Thoracic aorta (tissue), 2 donors: ENCODE measurements at places on chromosomes 3 and 15. TPM values are rescaled to one million over a fixed set of nuclear protein-coding genes. Genes with fewer than 3 reads are reported as not detected.

DNA sequence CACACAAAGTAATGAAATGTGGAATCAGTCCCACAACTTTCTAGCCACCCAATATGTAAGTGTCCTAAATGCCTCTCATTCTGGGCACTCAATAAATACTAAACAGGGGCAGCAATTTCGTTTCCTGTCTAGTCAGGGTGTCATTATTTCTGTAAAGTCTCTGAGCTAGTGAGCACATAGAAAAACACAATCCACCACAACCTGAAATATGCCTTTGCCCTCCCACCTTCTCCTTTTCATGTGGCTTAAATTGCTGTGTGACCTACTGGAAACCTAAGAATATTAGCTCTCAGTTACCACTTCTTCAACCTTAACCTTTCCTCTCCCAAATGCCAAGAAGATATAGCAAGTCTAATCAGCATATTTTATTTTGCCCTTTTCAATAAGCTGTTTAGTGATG, 456.3 kb upstream of the KCNMB2 start:
- no peaks in the 10 kb centered on the region for H3K27me3 ChIP-seq
- peaks cover 16% of the 10 kb centered on the region for H3K4me1 ChIP-seq
- no peak overlapping the region for H3K27ac ChIP-seq
- no peak for DNase-seq

The LMAN1L gene
- total RNA-seq: not detected

DNA sequence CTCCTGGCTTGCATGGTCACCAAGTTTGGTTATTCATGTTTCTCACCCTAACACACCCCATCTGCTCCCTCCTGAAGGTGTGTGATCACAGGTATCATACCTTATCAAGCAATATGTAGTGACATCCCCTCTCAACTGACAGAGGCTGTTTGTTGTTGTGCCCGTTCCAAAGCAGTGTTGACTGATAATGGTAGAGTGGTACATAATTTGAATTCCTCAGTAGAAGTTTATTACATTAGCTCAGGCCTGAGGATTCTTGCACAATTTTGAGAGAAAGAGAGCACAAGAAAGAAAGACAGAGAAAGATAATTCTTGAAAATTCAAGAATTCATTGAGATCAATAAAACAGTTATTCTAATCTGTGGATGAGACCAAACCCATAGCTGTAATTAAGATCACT, 69.1 kb upstream of the SATB1 start:
- no peak for DNase-seq
- H3K4me1 ChIP-seq: no peaks in the 10 kb centered on the region
- H3K4me3 ChIP-seq: no peak overlapping the region
- H3K36me3 ChIP-seq: no peaks in the 10 kb centered on the region
- no peaks in the 10 kb centered on the region for H3K27me3 ChIP-seq
- H3K27ac ChIP-seq: no peak overlapping the region

DNA sequence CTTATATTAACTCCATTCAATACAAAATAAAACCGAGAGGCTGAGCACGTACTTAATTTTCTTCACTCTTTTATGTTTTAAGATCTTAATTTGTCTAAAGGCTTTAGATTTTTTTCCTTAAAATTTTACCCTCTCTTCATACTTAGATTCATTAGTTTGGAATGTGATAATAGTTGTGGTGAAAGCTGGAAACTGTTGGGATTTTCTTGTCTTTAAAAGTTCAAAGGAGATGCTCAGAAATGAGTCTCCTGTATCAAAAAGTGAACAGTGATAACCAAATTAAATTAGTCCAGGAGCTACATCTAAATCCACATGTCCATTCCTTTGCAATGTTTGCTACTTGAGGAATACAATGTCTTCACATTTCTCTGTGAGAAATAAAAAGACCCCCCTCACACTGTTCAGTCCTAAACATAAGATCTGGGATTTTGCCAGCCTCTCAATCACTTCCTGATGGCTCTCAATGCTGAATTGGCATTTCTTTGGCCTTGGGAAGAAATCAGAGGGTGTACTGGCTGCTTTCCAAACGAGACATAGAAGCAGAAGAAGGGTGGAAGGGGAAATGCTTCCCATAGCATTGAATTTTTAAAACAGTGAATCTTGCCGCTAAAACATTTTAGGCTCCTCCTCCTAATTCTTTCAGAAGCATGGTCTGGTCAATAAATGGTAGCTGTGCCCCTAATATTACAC, 245.0 kb downstream of the SHOX2 start:
- H3K27me3 ChIP-seq: no peaks in the 10 kb centered on the region
- DNase-seq: no peak
- no peak overlapping the region for H3K4me3 ChIP-seq
- no peaks in the 10 kb centered on the region for H3K4me1 ChIP-seq
- no peaks in the 10 kb centered on the region for H3K36me3 ChIP-seq

GRCh38 chr3:137768361-137769321, 4.5 kb downstream of the SOX14 start:
- H3K27me3 ChIP-seq: peaks cover 5% of the 10 kb centered on the region
- H3K4me1 ChIP-seq: peaks cover 50% of the 10 kb centered on the region
- peak overlapping the region; percentile 69 for H3K4me3 ChIP-seq
- no peaks in the 10 kb centered on the region for H3K36me3 ChIP-seq
- H3K27ac ChIP-seq: no peak overlapping the region

DNA sequence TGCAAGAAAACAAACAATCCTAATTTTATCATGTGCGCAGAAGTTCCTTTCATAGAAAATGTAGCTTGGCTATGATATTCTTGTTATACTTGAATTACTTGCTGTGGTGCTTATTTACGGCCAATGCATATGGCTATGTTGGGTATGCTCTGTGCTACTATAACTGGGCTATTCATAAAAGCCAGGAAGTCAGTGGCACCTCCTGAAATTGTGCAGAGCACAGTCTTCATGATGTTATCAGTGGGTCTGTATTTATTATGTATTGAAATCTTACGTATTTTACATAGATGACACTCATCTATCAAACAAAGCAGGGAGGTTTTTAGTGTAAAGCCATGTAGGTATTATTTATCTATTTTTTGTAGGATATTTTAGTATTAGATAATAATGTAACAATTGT, 196.5 kb upstream of the NAALADL2 start:
- no peak overlapping the region for H3K4me3 ChIP-seq
- H3K4me1 ChIP-seq: no peaks in the 10 kb centered on the region
- H3K27me3 ChIP-seq: no peaks in the 10 kb centered on the region
- H3K27ac ChIP-seq: no peak overlapping the region
- no peak for DNase-seq
- H3K36me3 ChIP-seq: no peaks in the 10 kb centered on the region

DNA sequence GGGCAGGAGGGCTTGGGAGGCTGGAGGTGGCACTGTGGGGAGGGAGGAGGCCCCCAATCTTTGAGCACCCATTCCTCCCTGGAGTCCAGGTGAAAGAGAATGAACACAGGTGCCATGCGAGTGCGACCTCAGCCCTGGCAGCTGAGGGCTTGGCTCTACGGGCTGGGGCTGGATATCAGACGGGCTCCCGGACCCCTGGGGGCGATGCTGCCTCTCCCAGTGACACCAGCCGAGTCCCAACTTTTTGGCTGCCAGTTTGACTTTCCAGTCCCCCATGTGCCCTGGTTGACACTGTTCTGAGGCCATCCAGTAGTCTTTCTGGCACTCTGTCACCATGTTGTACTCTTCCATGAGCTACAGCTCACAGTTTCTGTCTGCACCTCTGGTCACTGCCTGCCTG, 1.2 kb downstream of the VILL start:
- H3K4me1 ChIP-seq: peaks cover 15% of the 10 kb centered on the region
- H3K36me3 ChIP-seq: no peaks in the 10 kb centered on the region
- DNase-seq: no peak
- no peak overlapping the region for H3K27ac ChIP-seq

The GRM7 gene
- total RNA-seq: 3.9 TPM

GRCh38 chr3:195236076-195236798, 34.7 kb downstream of the XXYLT1 start:
- no peak for DNase-seq
- no peaks in the 10 kb centered on the region for H3K36me3 ChIP-seq
- H3K4me3 ChIP-seq: no peak overlapping the region
- peaks cover 12% of the 10 kb centered on the region for H3K4me1 ChIP-seq
- H3K27ac ChIP-seq: no peak overlapping the region

The VIPR1 gene
- 48.7 TPM for total RNA-seq

DNA sequence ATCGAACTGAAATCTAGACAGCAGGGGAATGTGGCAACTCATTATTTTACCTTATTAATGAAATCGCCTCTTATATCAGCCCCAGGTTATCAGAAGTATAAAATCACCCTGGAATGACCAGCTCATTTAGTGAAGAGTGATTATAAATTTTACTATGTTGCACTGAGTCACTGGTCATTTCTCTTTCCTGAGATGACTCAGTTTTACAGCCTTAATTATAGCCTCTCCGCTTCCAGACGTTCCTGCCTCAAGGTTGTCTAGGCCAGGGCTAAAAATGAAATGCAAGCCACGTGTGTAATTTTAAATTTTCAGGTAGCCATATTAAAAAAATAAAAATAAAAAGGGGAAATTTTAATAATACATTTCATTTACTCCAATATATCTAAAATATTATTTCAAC, 33.3 kb downstream of the DET1 start:
- no peaks in the 10 kb centered on the region for H3K4me1 ChIP-seq
- DNase-seq: no peak
- H3K36me3 ChIP-seq: peaks cover 25% of the 10 kb centered on the region
- no peaks in the 10 kb centered on the region for H3K27me3 ChIP-seq

GRCh38 chr3:103894162-103894822, 1459.5 kb downstream of the ZPLD1 start:
- no peak for DNase-seq
- no peak overlapping the region for H3K4me3 ChIP-seq
- no peaks in the 10 kb centered on the region for H3K4me1 ChIP-seq
- H3K27me3 ChIP-seq: no peaks in the 10 kb centered on the region
- H3K36me3 ChIP-seq: no peaks in the 10 kb centered on the region

The GPR27 gene
- 0.54 TPM for total RNA-seq

- H3K4me1 ChIP-seq: peaks cover 42% of the 10 kb centered on the region
- no peak overlapping the region for H3K27ac ChIP-seq
- H3K27me3 ChIP-seq: no peaks in the 10 kb centered on the region
- no peaks in the 10 kb centered on the region for H3K36me3 ChIP-seq
- no peak for DNase-seq
These were observed 9.3 kb downstream of the RFTN1 start for GRCh38 chr3:16504242-16504641.

DNA sequence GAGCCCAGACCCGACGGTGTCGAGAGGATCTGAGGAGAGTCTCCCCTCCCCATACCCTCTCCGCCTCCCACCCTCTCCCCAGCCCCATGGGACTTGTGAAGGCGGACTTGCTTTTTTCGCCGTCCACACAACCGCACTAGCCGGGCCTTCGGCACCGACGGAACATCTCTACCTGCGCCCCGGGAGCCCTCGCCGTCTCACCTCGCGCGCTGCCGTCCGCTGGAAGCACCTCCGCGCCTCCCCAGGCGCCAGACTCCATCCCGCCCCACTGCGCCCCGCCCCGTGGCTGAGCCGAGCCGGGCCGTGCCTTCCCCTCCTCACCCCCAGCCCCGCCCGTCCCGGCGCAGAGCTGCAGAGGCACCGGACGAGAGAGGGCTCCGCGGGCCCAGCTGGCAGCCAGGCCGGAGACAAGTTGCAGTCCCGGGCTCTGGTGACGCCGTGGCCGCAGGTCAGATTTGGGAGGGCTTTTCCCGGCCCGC, at the start of the genes DUOX1 and DUOXA1:
Gene DUOX1, plus strand, starts transcription at position 344 of the 479 bp plus-strand sequence. CDS start 1,973 bp downstream, outside the sequence.
Gene DUOXA1, minus strand, starts transcription at position 229 of the 479 bp plus-strand sequence. CDS start 6,865 bp downstream, outside the sequence.
- H3K27me3 ChIP-seq: no peaks in the 10 kb centered on the region
- peaks cover 7% of the 10 kb centered on the region for H3K4me1 ChIP-seq
- H3K27ac ChIP-seq: no peak within 1 kb of the TSS
- peak within 1 kb of the TSS; percentile 55 for H3K4me3 ChIP-seq
- DNase-seq: no peak

The ARPC4 gene
- total RNA-seq: 196 TPM

The LRRC31 gene
- total RNA-seq: not detected

GRCh38 chr3:152352554-152352953, 83.8 kb downstream of the MBNL1 start:
- H3K4me3 ChIP-seq: no peak overlapping the region
- H3K36me3 ChIP-seq: no peaks in the 10 kb centered on the region
- no peaks in the 10 kb centered on the region for H3K27me3 ChIP-seq
- H3K27ac ChIP-seq: peak overlapping the region; percentile 23
- no peak for DNase-seq
- peaks cover 54% of the 10 kb centered on the region for H3K4me1 ChIP-seq

- no peak overlapping the region for H3K4me3 ChIP-seq
- no peaks in the 10 kb centered on the region for H3K36me3 ChIP-seq
- no peak overlapping the region for H3K27ac ChIP-seq
These were observed 94.8 kb downstream of the ATP8B4 start for GRCh38 chr15:50024281-50024680.

GRCh38 chr15:28096411-28096669, 2.8 kb downstream of the OCA2 start:
- H3K4me1 ChIP-seq: peaks cover 9% of the 10 kb centered on the region
- H3K27me3 ChIP-seq: no peaks in the 10 kb centered on the region
- peak overlapping the region; percentile 78 for H3K4me3 ChIP-seq

The SKOR1 gene
- total RNA-seq: 3.5 TPM

- no peak overlapping the region for H3K4me3 ChIP-seq
- H3K4me1 ChIP-seq: no peaks in the 10 kb centered on the region
These were observed 130.0 kb downstream of the DMXL2 start for GRCh38 chr15:51492528-51492927.

DNA sequence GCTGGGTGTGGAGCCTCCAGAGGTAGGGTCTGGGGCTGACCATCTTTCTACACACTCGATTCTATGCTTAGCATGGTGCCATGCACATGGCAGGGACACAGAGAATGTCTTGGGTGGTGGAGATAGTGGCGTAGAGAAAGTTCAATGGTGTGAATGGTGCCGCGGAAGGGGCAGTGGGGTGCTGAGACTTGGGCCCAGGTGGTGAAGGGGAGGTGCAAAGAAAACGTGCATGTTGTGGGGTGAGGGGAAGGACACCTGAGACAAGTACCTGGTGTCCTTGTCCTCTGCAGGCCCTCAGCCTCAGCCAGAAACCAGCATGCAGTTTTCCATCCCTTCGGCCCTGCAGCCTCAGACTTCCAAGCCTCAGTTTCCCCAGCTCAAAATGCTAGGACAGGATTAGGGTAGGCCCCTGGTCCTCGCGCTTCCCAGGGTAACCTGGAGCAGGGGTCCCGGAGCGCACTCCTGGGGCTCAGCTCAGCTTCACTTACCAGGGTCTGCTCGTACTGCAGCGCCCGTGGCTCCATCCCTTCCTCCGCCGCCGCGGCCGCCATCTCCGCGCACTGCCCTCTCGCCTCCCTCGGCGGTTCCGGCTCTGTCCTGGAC, 375 bp downstream of the CLCN2 start:
- DNase-seq: no peak
- H3K27ac ChIP-seq: peak overlapping the region; percentile 95
- no peaks in the 10 kb centered on the region for H3K27me3 ChIP-seq
- peak overlapping the region; percentile 98 for H3K4me3 ChIP-seq

The OR5AC2 gene
- not detected for total RNA-seq

The NR1I2 gene
- total RNA-seq: not detected

GRCh38 chr3:140085001-140085400, 150.0 kb downstream of the CLSTN2 start:
- H3K4me1 ChIP-seq: no peaks in the 10 kb centered on the region
- no peak for DNase-seq
- no peak overlapping the region for H3K27ac ChIP-seq
- H3K27me3 ChIP-seq: no peaks in the 10 kb centered on the region
- H3K36me3 ChIP-seq: no peaks in the 10 kb centered on the region
